ENCODE measurements at places on chromosomes 3 and 15.

DNA sequence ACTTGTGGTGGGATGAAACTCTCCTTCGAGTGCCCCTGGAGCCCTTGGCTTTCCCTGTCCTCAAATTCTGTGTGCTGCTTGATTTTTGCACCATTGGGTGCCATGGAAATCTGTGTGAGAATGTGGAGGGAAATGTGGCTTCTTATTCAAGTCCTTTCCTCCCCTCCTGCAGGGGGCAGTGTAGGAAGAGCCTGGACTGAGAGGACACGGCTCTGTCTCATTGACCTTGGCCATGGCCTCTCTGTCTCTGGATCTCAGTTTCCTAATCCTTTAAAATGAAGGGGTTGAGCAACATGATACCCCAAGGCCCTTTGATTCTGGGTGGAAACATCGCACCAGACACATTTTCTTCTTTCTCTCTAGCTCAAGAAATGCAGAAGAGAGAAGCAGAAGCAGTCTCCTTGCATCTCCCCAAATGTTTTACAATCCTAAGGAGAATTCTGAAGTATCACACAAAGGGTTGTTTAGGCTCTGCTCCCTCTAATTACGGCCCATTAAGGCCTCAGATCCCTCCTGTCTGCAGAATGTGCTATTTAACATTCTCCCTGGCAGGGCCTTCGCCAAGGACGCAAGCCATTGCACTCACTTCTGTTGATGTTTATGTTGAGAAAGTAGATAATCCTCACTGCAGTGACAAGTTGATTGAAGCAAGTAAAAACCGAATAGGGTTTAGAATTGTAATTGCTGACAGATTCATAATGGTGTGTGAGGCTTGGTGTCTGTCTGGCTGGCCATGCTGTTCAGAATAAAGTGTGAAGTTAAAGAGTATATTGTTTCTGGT is 169.1 kb downstream of the TPRG1 start:
- no peak for DNase-seq

DNA sequence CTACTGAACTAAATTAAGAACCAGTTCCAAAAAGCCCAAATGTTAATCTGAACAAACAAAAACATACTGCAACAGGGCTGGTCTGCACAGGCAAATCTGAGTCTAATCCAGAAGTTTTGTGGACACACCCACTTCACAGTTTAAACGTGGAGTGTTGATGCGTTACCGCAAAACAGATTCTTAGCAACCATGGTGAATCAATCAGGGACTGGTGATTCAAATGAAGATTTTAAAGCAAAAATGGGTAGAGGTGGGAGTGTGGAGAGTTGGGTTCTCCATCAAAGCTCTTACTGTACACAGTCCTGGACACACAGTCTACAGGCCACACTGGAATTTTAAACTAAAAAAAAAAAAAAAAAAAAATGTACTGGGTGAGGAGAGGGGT is 5.2 kb downstream of the ANXA2 start:
- no peak for DNase-seq

GRCh38 chr15:85725564-85725963 is 69.2 kb downstream of the KLHL25 start:
- no peak for DNase-seq

DNA sequence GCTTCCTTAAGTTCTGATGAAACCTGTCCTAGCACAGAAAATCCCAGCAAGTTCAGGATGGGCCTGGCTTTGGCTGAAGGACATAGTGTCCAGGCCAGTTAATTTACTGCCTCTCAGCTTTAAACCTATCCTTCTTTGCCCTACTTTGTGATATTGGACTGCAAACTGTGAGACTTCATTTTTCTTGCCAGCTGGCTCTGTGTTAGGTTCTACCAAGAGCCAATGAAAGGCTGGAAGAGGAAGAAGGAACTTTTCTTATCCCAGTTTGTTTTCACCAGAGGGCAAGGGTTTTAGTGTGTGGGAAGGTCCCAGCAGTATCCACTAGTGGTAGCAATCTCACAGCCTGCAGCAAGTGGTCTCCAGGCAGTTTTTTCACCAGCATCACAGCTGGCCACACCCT is 18.2 kb downstream of the DCUN1D1 start:
- DNase-seq, result no peak

- DNase-seq, result no peak
Observed at GRCh38 chr3:45841420-45841756, 531 bp downstream of the LZTFL1 start.

DNA sequence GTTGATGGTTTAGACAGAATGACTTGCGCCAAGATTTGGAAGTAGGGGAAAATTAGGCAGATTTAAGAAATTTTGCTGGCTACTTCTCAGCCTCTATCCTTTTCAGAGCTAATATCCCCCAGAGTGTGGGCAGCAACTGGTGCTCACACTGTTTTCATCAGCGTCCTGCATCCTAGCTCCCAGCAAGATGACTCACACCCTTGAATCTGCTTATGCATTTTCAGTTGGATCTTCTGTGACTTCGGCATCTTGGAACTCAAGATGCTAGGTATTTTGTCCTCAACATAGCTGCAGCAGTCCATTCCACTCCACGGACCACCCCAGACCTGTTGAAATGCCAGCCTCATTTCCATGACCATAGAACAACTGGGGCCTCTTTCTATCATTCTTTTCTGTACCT is 336.1 kb upstream of the NR2F2 start:
- DNase-seq, result no peak

GRCh38 chr3:45273681-45274515 is 47.8 kb upstream of the TMEM158 start:
- no peak for DNase-seq

GRCh38 chr15:81103857-81104256 is 30.2 kb upstream of the CFAP161 start:
- DNase-seq, result no peak

DNA sequence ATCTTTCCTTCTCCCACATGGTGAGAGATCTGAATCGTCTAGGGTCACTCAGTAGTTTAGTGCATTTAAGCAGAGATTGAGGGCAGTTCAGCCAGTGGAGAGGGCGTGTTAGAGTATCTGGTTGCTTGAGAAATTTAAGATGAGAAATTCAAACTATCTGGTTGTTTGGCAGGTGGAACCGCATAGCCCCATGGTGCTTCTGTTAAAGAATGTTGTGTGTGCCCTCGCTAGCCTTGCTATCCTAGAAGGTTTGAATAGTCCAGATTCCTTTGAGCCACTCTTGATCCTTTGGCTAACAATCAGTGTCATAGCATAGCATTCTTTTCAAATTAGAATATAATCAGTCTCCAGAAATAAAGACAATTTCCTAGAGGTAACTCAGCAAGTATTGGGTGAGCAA is 32.1 kb downstream of the ABHD17C start:
- no peak for DNase-seq

- DNase-seq, result no peak
Observed at GRCh38 chr3:58048301-58048700, 40.1 kb downstream of the FLNB start.

DNA sequence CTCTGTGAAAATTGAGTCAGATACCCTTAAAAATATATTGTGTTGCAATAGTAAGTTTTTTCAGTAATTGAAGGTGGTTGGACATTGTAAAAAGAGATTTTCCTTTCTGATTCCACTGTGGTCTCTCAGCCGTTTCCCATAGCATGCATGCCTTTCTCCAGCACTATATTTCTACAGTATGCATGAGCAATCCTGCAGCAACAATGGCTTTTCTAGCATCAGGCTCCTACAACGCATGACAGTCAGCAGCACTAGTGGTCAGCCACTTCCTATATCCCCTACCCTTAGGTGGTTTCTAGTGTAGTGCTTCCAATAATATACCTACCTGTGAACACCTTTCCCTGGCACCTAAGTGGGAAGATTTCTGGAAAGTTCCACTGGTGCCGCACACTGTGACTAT is 55.4 kb upstream of the SNRPN start:
- no peak for DNase-seq

DNA sequence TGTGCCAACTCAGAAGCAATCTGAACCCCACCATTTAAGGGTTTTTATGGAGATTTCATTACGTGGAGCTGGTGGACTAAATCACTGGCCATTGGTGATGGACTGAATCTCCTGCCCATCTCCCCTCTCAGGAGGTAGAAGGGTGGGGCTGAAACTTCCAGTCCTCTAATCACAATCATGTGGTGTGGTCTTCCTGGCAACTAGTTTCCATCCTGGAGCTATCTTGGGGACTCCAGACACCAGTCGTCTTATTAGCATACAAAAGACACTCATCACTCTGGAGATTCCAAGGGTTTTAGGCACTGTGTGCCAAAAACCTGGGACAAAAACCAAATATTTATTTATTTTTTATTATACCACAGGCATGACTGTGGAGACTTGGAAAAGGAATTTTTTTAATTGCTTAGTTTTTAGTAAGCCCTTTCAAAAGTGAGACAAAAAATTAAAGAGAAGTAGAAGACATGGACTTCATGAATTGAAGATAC is 203.6 kb downstream of the WNT5A start:
- DNase-seq, result no peak

DNA sequence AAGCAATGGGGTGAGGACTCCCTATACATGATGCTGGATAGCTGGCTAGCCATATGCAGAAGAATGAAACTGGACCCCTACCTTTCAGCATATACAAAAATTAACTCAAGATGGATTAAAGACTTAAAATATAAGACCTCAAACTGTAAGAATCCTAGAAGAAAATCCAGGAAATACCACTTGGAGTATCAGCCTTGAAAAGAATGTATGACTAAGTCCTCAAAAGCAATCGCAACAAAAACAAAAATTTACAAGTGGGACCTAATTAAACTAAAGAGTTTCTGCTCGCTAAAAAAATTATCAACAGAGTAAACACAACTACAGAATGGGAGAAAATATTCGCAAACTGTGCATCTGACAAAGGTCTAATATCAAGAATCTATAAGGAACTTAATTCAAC is 94.3 kb downstream of the XRN1 start:
- DNase-seq, result no peak

GRCh38 chr3:35743218-35743617 is 103.9 kb downstream of the ARPP21 start:
- DNase-seq, result no peak

- no peak for DNase-seq
Observed at GRCh38 chr15:47203993-47204392, 513.3 kb upstream of the SEMA6D start.

DNA sequence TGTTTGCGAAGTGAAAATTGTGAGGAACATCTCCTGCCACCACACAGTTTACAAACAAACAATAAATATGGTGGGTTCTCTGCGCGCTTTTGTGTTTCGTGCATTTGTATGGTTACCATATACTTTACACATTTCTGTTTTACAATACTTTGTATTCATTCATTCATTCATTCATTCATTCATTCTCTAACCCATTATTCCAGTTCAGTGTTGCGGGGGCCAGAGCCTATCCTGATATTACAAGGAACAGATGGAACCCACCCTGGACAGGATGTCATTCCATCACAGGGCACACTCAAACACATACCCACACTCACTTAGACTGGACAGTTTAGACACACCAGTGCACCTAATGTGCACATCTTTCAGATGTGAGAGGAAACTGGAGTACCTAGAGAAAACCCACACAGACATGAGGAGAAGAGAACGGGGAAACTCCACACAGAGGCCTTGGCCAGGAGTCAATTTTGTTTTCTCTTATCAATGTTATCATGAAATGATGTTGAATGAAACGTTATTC is 160.5 kb downstream of the FNDC3B start:
- DNase-seq, result no peak

DNA sequence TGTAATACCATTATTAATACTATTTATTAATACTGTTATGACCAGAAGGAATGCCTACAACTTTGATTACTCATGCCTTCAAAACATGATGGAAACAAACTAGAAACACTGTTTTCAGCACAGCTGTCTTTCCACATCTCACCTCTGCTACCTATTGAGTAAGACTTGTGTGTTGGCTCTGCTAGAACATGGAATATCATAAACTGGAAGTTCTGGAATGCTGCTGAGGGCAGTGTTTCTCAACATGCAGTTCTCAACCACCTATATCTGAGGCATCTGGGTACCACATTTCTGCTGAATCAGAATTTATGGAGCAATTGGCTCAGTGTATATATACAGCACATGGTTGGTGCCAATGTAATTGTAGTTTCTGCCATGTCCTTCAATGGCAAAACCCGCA is 392.1 kb downstream of the TUSC7 start:
- no peak for DNase-seq

GRCh38 chr15:48381861-48382260 is 50.6 kb downstream of the DUT start:
- DNase-seq, result no peak

- no peak for DNase-seq
Observed at GRCh38 chr3:21750080-21750696, 822 bp downstream of the ZNF385D start.

DNA sequence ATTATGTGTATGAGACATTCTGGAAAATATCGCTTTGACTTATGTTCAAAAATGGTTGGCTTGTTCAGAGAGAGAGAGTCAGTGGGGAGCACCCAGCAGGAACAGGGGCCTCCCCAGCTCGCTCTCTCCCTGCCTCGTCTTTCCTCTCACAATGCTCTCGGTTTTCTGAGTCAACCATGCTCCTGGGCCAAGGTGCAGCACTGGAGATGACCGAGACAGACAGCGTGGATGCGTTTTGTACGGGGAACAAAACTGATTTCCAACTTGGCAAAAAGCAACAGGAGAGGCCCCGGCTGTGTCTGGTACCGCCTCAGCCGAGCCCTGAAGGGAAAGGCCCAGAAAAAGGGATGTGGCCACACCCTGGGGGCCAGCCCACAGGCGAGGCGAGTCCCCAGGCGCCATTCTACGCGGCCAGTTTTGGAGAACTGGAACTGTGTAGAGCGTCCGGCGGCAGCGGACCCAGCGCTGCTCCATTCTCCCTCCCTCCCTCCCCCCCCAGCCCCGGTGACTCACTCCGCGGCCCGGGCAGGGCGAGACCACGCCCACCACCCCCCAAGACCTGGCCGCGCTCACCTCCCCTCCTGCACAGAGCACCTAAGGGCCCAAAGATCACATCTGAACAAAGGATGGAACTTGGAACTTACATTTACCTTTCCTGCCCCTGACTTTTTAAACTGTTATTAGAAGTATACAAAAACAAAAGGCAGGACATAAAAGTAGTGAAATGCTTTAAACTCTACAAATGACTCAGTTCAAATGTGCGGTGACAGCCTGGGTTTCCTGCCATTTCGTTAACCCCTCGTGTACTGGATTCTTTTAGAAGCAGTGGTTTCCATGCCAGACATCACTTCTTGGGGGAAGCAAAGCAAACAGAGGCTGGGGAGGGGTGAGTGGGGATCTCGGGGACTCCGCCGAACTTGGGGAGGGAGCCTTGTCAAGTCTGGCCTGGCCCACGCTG is 12.7 kb downstream of the ATP10A start:
- peak; percentile 50 for DNase-seq

DNA sequence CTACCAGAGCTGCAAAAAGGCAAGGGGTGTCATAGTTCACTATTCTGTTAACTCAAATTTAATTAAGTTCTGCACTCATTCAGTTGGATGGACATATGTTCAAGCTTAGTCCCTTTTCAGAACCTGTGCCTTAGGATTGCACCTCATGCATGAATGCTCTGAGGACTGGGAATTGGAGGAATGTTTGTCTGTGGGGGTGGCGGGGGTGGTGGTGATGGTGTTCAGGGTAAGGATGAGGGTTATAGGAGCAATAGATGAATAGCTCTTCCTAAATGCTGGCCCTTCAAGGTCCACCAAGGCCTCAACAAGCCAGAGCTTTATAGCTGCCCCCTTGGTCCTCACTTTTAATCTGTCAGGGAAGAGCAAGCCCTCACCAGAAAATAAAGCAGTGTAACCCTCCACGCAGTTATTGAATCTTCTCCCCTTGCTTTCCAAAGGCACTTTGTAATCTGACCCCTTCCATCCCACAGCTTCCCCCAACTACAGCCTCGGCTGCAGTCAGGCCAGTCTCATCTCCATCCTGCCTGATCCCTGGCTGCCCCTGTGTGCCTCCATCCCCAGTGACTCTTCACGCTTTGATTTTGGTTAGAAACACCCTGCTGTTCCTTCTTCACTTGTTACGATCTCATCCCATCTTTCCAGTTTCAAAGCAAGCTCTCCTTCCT is 221.6 kb upstream of the LMCD1 start:
- no peak for DNase-seq

Measured in activated gamma-delta T cell treated with anti-CD3 and anti-CD28 coated beads, Interleukin-2, amount 50 U/mL, for 16 hours (primary cell).